ENCODE measurements at places on chromosomes 4 and X.

- no peak for DNase-seq
Measured at GRCh38 chrX:113868177-113868576, 715.7 kb upstream of the HTR2C start.

GRCh38 chrX:143894938-143895337, 11.1 kb downstream of the UBE2NL start:
- no peak for DNase-seq

DNA sequence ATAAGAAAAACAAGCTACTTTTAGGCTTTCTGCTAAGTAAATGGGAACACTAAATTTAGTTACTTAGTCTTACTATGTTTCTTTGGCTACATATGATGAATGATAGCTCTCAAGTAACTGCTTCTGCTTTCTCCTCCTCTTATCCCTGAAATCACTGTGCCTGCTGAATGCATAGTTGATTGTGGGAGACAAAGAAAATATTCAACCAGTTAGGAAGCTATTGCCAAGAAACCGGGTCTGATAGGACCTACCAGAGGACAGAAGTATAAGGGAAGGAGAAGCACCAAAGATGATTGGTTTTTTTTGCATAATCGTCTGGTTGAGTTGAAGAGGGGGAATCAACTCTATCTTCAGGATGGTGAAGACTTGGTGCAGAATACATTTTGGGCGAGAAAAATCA, 28.0 kb upstream of the NDUFC1 start:
- DNase-seq = no peak

GRCh38 chr4:172688534-172688933, 480.1 kb upstream of the GALNT7 start:
- DNase-seq = no peak

DNA sequence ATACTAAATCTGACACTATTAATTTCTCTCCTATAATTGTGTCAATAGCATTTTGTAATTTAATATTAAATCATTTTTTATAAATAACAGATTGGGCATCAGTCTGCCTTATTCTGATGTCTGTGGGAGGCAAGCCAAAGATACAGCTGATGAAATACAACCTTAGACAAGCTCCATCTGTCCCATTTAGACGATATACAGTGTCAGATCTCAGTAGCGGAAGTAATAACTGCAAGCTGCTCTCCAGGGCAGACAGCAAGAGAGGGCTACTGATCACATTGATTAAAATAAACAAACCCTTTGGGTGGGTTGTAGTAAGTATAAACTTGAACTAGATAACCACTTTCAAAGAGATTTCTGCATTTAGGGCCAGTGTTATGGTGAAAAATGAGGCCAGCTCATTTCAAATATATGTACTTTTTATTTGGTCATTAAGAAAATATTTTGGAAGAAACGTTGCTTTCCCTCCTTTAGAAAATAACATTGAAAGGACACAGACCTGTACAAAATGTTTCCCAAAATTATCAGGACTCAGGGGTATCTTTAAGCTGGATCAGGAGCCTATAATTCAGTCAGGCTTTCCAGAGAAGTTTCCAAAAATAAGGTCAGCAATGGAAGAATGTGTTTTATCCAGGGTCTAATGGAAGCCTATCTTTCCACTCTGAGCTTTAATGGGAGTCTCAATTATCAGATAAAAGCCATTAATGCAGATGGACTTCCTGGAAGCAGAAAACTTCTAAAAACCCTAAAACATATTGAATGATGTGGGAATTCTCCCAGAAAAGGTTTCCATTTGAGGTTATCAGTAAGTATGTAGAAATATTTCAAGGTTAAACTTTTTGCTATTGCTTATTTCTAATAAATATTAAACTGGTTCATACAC, 1028.8 kb upstream of the IGFBP7 start:
- DNase-seq = no peak
